ENCODE measurements at places on chromosomes 7 and 10. TPM values are rescaled to one million over a fixed set of nuclear protein-coding genes. Genes with fewer than 3 reads are reported as not detected.

Gene CHAT
- total RNA-seq = not detected

Gene PRKG1
- total RNA-seq = 1.3 TPM

Gene CYREN
- total RNA-seq = 21.6 TPM

Gene DNAJC12
- 0.13 TPM for total RNA-seq

DNA sequence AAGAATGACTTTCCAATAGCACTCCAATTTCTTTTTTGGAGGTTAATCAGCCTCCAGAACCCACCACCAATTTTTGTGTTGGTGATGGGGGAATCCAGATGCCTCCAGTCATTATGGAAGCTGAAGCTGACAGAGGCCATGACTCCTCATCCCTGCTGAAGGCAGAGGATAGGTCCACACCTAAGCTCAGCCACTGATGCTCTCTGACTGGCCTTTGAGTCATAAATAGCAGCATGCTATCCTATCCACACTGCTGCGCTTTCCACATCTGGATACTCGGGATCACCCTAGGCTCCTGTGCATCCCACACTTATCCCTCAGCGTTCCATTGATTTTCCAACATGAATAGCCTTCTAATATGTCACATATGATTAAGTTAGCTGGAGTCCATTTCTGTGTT is 124.2 kb downstream of the TES start:
- no peak for DNase-seq

DNA sequence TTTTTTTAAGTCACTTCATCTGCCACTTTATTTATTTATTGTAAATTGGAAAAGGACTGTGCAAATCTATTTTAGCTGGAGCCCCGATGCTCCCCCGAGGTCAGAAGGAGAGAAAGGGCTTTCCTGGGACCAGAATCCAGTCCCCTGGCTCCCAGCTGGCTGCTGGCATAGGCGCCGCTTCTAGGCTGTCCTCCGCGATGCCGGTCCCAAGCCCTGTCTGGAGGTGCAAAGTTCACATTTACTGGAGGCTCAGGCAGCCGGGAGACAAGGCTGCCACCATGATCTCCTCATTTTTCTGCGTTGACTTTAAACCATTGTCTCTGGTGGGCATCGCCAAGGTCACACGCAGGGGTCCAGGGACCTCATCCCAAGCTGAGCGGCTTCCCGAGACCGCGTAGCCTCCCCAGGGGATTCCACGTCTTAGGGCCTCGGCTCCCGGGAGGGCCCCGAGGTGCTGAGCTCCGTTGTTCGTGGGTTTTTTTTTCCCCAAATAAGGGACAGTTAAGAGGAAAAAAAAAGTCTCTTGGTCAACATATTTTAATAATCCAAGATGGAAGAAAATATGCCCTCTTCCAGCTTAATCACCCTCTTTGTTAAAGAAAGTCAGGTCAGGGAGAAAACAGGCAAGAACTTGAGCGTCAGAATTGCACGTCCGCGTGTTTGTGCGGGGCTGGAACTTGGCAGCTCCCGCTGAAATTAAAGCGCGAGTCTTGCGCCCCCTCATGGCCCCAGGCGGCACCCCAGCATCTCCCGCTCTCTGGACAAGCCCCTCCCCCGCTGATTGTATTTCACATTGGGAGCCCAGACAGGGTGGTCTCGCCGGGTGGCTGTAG is 11.9 kb downstream of the RGR start:
- DNase-seq = no peak

Gene IQCE
- 7.1 TPM for total RNA-seq

Gene ANKRD30A
- not detected for total RNA-seq

DNA sequence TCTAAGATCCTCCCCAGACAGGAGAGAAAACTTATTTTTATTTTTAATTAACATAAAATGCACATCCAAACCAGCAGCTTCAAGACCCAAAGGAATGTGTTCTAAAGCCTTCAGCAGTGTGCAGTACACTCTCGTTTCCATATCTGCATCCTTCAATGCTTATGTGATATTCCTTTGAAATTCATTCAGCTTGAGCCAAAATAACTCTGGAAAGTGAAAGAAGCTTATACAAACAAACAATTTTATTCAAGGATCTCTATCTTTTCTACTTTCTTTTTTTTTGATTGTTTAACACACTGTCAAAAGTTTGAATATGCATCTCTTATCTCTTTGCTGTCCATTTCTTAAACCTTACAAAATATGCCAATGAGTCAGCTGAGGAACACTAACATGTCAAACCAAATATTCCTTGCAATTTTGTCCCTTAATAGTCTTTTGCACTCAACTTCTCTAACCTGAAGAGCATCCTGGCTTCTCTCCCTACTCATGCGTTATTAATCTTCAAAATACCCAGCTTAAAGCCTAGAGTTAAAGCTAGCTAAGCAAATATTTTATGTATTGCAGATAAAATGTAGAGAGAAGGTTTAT is 124.3 kb downstream of the THSD7A start:
- DNase-seq = no peak

DNA sequence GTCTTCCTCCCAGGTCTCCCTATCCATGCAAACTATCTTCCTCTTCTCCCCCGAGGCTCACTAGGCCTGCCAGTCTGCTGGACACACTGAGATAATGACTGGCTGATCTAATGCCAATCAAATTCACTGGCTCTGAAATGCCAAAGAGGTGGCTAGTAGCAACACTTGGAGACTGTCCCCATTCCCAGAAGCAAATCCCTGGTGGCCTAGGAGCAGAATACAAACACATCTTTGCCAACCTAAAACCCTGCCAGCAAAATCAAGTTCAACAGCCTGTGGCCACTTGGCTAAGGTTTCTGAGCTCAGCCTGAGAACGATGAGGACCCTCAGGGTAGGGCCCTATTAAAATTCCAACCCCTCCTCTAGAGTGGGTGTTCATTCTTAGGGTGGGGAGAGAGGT is 46.6 kb downstream of the SH3PXD2A start:
- no peak for DNase-seq

GRCh38 chr10:35555962-35556930 is 48.9 kb upstream of the GJD4 start:
- DNase-seq = no peak

Gene LIPK
- not detected for total RNA-seq

DNA sequence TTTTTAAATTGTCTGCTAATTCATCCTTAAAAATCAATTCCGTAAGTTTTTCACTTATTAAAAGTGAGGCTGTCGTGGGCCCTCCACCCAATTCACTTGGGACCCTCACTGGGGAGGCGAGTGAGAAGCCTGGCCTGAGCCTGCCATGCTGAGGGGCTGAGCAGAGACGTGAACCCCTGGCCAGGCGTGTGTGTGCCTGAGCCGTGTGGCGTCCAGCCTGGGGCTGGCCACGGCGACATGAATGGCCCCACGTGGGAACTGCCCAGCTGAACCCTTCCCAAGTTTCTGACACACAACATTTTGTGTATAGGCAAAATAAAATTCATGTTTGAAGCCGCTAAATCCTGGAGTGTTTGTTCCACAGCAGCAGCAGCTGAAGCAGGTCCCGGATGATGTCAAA is 13.0 kb upstream of the VIPR2 start:
- DNase-seq = no peak

Gene PDZD7
- total RNA-seq = 0.46 TPM

DNA sequence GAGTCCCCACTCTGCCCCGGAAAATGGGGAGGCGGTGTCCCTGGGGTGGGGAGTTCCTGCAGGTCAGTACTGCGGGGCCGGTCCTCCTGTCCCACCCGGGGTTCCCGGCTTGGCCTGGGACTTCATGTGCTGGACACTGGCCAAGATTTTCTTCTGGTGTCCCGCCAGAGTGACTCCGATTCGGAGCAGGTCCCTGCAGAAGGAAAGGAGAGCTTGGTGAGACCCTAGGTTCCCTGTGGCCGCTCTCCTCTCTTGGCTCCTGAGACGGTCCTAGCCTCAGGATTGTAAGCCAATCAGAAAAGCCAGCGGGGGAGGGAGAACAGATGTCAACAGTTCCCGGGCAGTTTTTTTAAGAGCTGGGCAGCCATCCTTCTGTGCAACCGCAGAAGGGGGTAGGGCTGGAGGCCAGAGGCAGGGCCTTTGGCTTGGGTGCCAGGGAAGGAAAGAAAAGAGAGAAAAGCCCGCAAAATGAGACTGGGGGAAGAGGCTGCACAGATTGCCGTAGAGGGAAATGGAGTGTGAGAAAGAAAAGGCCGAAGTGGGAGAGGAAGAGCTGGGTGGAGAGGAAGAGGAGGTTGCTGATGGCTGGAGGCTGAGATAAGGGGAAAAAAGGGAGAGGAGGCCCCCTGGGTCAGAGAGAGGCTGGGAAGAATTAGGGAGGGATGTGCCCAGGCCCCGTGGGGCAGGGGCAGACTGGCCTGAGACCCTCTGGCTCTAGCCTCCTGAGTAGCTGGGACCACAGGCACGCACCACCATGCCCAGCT is 23.7 kb downstream of the EPHB4 start:
- no peak for DNase-seq

GRCh38 chr7:83494683-83495082 is 154.3 kb downstream of the SEMA3E start:
- no peak for DNase-seq

- no peak for DNase-seq
Measured at GRCh38 chr10:101195921-101196320, 33.3 kb downstream of the LBX1 start.

Gene TEX47
- total RNA-seq = not detected

DNA sequence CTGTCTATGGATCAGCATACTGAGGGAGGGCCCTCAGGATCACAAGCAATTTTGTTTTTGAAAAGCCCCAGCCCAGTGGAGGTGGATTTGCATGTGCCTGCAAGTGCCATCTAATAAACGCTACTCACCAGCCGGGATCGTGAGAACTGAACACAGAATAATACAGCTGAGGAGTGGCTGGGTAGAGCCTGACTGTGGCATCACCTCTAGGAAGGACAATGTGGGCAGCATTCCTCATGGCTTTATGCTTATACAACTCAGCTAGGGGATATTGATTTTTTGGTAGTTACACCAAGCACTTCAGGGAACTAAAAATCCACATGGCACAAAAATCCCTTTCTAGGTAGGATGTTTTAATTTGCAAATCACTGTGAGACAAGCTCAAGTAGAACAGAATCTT is 72.7 kb upstream of the PALS2 start:
- DNase-seq = no peak

DNA sequence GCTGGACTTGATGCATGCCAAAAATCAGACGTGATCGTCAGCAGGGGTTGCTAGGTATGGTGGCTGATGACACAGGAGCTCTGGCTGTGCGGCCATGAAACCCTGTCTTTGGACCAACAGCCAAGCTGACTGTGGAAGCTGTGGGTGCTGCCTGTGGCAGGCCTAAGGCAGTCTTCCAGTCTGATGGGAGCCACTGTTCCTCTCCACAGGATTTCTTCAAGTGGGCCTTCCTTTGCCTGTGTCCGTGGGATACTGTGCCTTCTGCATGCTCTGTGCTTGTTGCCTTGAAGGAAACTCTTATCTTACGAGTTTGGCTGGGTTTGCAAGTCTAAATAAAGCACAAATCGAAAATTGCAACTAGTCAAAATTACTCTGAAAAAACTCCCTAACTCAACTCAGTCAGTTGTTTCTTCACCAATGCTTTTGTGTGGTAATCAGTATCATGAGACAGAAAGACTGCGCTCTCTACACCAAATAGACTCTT is 101.9 kb upstream of the PDLIM1 start:
- DNase-seq = no peak

DNA sequence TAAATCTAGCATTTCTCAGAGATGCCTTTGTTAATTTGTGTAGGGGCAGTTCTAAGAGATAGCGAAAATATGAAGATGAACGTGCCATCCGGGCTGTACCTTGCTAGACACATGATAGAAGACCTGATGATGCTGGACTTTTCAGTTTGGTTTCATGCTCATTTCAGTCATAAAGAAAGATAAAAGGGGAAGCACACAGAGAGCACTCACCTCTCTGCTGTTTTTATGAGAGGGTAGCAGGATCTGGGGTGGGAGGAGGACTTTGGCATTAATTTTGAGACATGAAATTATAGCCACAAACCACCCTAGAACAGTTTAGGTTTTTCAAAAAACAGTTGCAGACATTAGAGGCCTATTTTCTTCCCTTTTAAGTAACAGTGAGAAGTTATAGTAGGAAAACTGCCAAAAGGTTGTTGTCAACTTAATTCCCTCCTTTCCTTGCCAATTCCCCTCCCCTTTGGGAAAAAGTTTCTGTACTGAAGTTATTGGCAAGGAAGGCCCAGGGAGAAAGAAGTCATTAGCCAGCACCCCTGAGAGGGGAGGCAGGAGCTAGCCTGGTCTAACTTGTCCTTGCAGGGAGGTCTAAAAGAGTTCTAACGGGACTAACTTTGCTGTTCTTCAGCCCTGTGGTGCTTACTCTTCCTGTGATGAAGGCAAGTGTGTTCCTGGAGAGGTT is 2.6 kb downstream of the ST7 start:
- no peak for DNase-seq

DNA sequence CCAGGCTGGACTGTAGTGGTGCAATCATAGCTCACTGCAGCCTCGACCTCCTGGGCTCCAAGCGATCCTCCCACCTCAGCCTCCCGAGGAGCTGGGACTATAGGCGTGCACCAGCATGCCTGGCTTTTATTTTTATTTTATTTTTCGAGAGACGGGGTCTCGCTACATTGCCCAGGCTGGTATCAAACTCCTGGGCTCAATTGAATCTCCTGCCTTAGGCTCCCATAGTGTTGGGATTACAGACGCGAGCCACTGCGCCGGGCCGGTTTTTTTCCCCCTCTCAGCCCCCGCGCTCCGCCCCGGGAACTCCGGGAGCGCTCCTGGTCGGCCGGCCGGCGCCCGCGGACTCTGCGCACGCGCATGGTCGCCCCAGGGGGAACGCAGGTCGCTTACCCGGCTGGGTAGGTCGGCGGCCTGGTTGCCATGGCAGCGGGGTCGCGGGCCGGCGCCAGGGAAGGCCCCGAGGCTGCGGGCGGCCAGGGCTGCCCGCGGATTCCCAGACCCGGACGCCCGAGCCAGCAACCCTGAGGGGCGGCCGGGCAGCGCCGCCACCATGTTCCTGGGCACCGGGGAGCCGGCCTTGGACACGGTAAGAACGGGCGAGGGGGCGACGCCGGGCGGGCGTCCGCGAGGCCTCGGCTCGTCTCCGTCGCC is at the start of gene IQCE:
Gene IQCE, plus strand, starts transcription at position 351 of the 654 bp plus-strand sequence. Its CDS starts 203 bp downstream, at position 554.
- peak; percentile 64 for DNase-seq

DNA sequence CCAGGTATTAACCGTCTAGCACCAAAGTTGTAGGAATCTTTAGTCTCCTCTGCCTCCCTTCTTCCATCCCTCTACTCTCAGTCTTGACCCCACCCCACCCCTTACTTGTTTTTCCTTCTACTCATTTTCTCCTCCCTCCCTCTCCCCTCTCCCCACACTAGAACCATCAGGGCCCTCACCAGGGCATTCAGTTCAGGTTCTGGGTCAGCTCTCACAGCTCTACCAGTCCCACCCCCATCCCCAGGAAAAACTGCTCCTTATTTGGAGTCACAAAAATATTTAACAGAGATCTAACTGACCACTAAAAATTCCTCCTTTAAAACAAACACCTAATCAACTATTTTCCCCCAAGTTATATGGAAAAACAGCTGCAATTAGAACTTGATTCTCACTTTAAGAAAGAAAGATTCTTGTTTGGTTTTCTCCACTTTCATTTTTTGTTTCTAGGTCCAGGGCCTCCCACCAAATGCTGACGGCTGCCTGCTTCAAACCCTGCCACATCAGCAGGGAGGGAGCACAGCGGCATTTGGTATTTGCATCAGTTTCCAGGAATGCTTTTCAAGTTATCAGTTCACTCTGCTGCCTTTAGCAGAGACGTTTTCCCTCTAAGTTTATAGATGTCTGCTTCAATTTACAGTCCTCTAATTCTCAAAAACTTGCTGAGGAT is 2.8 kb upstream of the COL1A2 start:
- no peak for DNase-seq

Gene CALCR
- not detected for total RNA-seq

Gene NODAL
- total RNA-seq = not detected
